Activated T-helper 1 cell treated with anti-CD3 and anti-CD28 coated beads, Interleukin-12 subunit alpha, Interleukin-12 subunit beta, Interleukin-2, Interleukin-4 antibody, amounts not matched to agents 30 ng/mL and 10 ng/mL and 1 ng/mL, durations not matched to agents 14 hours and 24 hours and 36 hours (primary cell): ENCODE measurements at places on chromosomes 1 and 21.
A peak's percentile ranks its signal among the peaks of the same experiment; 100 is the strongest.

- peak; percentile 22 for DNase-seq
Measured at GRCh38 chr21:41816583-41817165, 49.8 kb upstream of the RIPK4 start.

GRCh38 chr1:29043274-29043965 lies 80.3 kb downstream of the TMEM200B start:
- DNase-seq, result no peak

- no peak for DNase-seq
Measured at GRCh38 chr1:170863621-170864020, 71.7 kb upstream of the MROH9 start.

- no peak for DNase-seq
Measured at GRCh38 chr1:199742547-199742946, 285.0 kb upstream of the NR5A2 start.

DNA sequence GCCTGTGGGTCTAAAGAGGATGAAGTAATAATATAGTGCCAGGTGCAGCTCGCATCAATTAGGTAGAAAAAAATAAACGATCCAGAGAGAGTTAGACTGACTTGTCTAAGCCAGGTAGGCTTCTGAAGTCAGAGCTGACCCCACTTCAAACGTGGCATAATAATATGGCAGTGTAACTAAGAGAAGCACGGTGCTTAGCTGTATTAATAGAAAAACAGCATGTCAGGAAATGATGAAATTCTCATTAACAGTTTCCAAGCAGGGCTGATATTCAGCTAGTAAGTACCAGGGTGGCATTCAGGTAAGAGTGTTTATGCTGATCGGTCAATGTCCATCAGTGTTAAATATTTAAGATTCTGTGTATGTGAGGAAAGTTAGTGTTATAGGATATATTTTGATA lies 145.8 kb upstream of the SAMSN1 start:
- no peak for DNase-seq
